ENCODE measurements at places on chromosomes 12 and 14.

GRCh38 chr12:59803735-59804134 lies 207.9 kb downstream of the SLC16A7 start:
- H3K27ac ChIP-seq: no peak overlapping the region
- no peak for DNase-seq
- H3K4me1 ChIP-seq: no peaks in the 10 kb centered on the region
- no peaks in the 10 kb centered on the region for H3K36me3 ChIP-seq
- H3K4me3 ChIP-seq: peak overlapping the region; percentile 41
- H3K27me3 ChIP-seq: no peaks in the 10 kb centered on the region

DNA sequence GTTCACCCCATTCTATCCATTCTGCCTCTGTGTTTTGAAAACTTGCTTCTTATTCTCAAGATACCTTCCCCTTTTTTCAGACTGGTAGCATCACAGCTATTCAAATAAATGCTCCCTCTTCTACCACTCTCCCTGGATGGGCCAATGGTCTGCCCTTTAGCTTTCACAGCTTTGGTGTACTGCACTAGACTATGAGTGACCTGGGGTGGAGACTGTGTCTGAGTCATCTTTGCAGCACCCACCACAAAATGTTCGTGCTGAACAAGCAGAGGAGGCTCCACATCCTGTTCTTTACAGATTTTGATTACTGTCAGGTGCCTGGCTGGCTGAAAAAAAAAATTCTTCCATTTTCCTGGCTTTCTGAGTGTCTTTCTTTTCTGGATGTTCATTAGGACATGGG lies 1104.1 kb upstream of the TMEM132C start:
- peaks cover 25% of the 10 kb centered on the region for H3K4me1 ChIP-seq
- no peaks in the 10 kb centered on the region for H3K36me3 ChIP-seq
- no peak for DNase-seq
- H3K27me3 ChIP-seq: no peaks in the 10 kb centered on the region

DNA sequence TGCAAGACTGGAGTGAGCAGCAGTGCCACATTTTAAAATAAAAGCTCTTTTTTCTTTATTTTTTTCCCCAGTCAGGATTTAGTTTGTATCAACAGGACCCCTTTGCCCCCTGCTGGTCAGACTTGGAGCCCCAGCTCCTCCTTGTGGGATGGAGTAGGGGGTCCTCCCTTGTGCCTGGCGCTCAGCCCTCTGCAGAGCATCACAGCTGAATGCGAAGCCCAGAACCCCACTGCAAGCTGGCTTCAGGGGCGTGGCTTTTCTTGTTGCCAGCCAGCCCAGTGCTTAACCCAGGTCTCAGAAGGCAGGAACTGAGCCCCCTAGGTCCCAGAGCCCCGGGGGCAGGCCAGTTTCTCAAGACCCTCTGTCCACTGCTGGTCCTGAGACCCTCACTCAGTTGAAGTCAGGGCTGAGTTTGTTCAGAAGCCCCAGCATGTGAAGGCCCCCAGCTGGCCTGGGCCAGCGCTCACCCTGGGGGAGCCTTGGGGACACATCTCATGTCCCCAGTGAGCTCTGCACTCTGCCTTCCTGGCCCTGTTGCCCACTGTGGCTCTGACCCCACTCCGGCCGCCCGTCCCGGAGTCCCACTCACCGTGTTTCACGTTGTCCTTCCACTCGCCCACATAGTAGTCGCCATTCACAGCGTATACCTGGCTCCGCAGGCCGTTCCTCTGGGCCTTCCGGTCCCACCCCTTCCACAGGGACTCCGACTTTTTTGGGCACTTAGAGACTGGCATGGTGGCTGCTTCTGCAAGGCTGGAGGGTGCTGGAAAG lies 519 bp downstream of the MORN3 start:
- DNase-seq: no peak
- peaks cover 42% of the 10 kb centered on the region for H3K4me1 ChIP-seq
- H3K4me3 ChIP-seq: no peak overlapping the region
- H3K27me3 ChIP-seq: no peaks in the 10 kb centered on the region
- no peak overlapping the region for H3K27ac ChIP-seq
- no peaks in the 10 kb centered on the region for H3K36me3 ChIP-seq

GRCh38 chr12:67988601-67989021 lies 636 bp upstream of the IFNG-AS1 start:
- no peak overlapping the region for H3K27ac ChIP-seq
- DNase-seq: no peak
- H3K4me3 ChIP-seq: no peak overlapping the region
- H3K4me1 ChIP-seq: no peaks in the 10 kb centered on the region
- no peaks in the 10 kb centered on the region for H3K36me3 ChIP-seq
- no peaks in the 10 kb centered on the region for H3K27me3 ChIP-seq

GRCh38 chr12:101733166-101733565 lies 6.1 kb downstream of the SYCP3 start:
- no peak overlapping the region for H3K27ac ChIP-seq
- H3K36me3 ChIP-seq: no peaks in the 10 kb centered on the region
- H3K4me3 ChIP-seq: no peak overlapping the region
- H3K4me1 ChIP-seq: no peaks in the 10 kb centered on the region
- H3K27me3 ChIP-seq: no peaks in the 10 kb centered on the region
- no peak for DNase-seq

DNA sequence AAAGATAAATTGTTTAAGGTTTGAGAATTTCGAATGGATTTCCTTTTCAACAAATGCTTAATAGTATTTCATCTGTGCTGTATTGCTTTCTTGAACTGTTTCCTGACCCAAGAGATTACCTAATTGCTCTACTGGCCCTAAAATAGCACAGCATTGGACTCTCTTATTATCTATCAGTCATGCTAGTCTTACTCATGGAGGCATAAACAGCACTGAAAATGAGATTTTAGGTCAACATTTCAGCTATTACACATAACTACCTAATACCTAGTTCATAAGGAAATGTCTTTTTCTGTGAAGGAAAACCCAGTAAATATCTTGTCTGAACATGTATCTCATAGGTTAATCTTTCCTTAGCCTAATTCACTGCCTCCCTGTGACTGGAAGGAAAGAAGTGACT lies 4.3 kb upstream of the ABCD2 start:
- DNase-seq: no peak
- no peaks in the 10 kb centered on the region for H3K4me1 ChIP-seq
- H3K4me3 ChIP-seq: no peak overlapping the region
- H3K36me3 ChIP-seq: no peaks in the 10 kb centered on the region
- H3K27ac ChIP-seq: no peak overlapping the region
- H3K27me3 ChIP-seq: no peaks in the 10 kb centered on the region

GRCh38 chr12:101021911-101022388 lies 188.1 kb downstream of the SLC5A8 start:
- H3K36me3 ChIP-seq: no peaks in the 10 kb centered on the region
- H3K27ac ChIP-seq: peak overlapping the region; percentile 83
- no peak for DNase-seq
- no peaks in the 10 kb centered on the region for H3K27me3 ChIP-seq
- no peak overlapping the region for H3K4me3 ChIP-seq
- H3K4me1 ChIP-seq: peaks cover 40% of the 10 kb centered on the region

- H3K4me3 ChIP-seq: no peak overlapping the region
- no peaks in the 10 kb centered on the region for H3K36me3 ChIP-seq
- no peaks in the 10 kb centered on the region for H3K4me1 ChIP-seq
- H3K27me3 ChIP-seq: no peaks in the 10 kb centered on the region
These were observed 47.2 kb downstream of the PTPRB start for GRCh38 chr12:70590051-70590450.
